ENCODE measurements at places on chromosomes 6 and 20.

DNA sequence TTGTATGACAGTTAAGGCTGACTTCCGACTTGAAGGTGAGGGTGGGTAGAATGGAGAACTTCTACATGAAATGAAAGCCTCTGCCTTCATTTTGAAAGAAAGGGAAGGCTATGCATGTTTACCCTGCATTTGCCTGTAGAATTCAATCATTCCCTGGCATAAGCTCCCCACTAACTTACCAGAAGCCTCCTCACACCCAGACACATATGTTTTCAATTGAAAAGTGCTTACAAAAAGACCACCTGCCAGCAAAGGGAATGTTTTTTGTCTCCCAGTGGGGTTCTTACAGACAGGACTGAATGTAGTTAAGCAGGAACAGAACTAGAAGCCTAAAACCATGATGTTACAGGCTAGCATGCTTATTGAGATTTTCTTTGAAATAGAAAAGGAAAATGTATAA, 392.1 kb upstream of the HSF2 start:
- DNase-seq: peak; percentile 21

DNA sequence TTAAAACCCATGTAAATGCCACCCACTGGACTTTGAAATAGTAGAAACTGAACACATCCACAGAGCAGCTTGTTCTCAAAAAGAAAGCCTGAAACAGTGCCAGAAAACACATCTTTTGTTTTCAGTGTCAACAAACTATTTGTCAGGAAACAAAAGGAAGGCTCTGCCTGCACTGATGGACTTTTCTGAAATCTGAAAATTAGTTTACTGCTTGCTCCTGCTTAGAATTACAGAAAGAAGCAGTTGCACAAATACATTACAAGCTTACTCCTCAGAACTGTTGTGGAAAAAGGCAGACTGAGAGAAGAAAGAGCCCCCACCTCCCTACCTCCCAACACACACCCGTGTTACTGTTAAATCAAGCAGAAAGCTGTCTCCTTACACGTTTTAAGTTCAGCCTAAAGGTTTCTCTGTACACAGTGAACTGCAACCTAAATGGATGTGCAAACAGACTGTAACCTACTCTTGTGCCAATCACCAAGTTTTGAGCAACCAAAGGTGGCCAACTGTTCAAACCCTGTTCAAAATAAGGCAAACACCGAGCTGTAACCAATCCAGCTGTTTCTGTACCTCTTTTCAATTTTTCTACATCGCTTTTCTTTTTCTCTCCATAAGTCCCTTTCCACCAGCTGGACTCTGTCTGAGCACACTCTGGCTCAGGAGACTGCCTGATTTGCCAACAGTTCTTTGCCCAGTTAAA, 43.7 kb downstream of the FRK start:
- no peak for DNase-seq

DNA sequence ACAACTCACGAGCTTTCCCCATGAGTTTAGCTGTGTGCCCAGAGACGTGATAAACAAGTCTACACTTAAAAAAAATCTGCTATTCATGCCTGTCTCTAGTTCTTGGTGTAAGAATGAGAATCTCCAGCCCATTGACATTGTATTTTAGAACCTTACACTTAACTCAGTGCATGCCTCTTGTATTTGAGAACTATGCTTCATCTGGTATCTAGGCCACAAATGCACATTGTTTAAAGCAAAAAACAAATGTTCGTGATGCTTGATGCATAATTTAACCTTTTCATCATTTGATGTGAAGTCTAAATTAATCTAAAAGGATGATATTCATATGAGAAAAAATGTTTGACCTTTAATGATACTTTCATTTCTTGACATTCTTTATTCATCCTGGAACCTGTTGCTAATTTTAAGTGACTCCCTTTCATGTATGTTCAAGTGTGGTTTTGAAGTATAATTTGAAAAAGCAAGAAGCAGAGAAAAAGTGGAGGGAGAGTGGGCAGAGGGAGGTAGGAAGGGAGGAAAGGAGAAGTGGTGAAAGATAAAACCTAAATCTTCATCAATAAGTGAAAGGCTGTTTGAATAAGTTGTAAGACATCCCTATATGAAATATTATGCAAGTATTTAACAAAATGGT, 116.9 kb downstream of the PFDN4 start:
- DNase-seq: no peak

GRCh38 chr6:67127041-67127440, 1420.0 kb upstream of the EYS start:
- DNase-seq: no peak

DNA sequence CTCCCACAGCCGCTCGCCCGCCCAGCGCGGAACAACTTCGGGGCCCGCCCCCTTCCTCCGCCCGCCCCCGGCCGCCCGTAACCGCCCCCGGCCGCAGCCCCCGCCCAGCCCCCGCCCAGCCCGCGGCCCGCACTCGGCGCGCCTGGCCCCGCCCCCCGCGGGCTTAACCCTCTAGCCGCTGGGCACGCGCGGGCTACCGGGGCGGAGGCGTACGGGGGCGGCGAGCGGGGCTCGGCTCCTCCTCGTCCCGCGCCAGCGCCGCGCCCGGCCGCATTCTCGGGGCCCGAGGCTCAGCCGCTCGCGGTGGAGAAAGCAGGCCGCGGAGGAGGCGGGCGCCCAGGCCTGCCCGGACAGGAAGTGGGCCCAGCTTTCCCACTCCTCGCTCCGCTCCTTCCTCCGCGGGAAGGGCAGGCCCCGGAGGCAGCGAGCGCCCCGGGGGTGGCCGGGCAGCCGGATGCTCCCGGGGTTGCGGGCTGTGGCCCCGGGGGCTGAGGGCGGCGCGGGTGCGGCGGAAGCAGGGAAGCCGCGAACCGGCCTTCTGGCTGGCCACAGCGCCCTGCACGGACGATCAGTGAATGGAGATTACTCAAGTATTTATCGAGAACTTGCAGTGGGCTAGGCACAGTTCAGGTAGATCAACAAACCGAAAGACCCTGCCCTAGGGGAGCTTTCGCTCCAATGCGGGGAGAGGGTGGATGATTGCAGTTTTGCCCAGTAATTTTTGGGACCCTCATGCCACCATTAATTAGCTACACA, at the start of gene TRAM2:
Gene TRAM2, minus strand, starts transcription at position 39 of the 756 bp plus-strand sequence. CDS start 145 bp downstream, outside the sequence.
- DNase-seq: peak; percentile 74

All from fibroblast of mammary gland (primary cell).